ENCODE measurements at places on chromosomes 4 and X.

DNA sequence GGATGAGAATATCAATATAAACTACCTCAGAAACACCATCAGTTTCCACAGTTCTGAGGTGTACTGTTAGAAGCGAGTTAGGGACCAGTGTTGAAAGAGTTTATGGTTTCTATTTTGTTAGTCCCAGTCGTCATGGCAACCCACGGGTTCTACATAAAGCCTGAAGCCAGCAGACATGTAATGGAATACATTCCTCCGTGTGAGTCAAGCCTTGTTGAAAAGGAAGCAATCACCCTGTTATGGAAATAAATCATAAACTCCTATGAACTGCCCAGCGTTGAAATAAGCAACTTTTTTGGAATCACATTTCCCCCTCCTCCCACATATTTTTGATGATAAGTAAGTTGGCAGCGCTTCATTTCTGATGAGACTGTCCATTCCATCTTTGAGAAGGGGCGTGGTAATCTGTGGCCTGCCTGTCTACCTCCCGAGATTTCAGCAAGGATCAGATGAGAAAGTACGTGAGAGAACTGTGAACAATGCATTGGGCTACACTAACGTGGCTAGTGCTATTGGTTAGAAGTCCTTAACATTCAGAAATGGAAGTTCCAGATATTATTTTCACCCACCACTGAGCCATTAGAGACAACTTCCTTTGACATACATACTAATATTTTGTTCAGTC is 40.4 kb upstream of the PDHA1 start:
- no peak for DNase-seq

DNA sequence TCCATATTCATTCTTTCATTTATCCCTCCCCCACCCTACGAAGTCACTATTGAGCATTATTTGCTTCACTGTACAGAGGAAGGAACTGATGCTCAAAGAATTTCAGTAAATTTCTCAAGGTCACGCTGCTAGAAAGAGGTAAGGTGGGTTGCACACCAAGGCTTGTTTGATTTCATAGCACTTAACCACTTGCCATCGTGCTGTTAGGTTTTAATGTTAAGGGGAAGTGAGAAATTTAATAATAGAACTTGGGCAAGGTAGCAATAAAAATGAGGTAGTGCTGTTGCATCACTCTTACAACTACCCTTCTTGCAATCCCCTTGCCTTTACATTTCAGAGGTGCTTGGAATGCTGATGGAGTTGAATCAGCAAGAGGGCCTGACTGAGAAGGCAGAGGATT is 343.1 kb downstream of the MID1IP1 start:
- DNase-seq, result no peak

DNA sequence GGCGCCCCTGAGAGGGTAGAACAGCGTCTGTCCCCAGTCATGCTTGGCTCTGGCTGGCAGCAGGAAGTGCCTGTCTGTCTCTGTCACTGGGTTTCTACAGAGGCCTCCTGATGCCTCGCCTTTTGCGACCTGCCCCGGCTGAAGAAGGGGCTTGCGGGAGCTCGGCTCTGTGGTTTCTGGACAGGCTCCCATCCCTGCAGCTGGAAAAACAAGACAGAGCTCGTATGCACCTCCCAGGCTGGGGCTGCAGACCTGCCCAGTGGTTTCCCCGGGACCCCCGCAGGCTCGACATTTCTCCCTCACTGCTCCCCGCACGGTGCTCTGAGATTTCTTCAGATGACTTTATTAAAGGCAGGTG is 57.0 kb upstream of the SORCS2 start:
- no peak for DNase-seq

DNA sequence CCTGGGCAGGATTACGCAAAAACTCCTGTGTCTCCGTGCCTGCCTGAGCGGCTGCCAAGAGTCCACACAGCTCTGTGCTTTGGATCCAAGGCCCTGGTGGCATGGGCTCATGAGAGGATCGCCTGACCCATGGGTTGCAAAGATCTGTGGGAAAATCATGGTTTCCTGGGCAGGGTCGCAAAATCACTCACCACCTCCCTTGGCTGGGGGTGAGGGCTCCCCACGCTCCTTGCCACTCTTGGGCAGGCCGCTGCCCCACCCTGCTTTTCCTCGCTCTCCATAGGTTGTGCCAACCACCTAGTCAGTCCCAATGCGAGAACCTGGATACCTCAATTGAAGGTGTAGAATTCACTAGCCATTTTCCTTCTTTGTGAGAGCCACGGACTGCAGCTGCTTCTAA is 66.5 kb upstream of the MAGEB18 start:
- no peak for DNase-seq

DNA sequence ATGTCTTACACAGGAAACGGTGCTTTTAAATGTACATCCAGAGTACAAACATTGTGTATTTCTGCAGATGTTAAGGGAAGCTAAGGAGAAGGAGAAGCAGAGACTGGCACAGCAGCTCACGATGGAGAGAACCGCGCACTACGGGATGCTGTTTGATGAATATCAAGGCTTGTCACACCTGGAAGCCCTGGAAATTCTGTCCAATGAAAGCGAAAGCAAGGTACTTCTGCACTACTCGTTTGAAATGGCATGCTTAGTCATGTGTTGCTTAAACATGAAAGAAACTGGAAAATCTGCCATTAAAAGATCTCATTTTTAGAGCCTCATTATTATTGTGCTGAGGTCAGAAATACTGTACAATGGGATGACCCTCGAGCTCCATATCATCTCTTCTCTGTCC is 47.2 kb downstream of the FAM114A1 start:
- DNase-seq, result no peak

GRCh38 chrX:109534933-109535332 is 1.7 kb upstream of the NXT2 start:
- no peak for DNase-seq

- no peak for DNase-seq
Measured at GRCh38 chrX:7420717-7421116, 272.8 kb upstream of the PUDP start.

DNA sequence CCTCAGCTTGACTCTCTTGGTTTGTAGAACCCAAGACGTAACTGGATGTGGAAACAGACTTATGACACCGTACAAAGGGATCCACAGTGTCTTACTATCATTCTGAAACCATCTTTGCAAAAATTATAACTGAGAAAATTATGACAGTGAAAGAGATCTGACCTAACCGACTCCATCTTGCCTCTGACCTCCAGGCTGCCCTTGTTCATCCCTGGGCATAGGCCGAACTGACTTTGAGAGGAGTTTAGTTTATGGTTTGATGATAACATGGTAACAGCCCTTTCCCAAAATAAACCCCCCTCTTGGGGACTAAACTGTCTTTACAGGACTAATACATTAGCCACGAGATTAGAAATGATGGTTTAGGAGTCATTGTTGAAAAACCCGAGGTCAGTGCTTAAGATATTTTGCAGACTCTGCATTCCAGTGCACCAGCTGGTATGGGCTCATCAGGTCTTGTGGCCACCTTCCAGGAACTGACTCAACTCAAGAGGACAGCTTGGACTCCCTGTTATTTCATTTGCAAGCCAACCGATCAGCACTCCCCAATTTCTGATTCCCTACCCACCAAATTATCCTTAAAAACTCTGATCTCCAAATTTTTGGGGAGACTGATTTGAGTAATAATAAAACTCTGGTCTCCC is 49.6 kb downstream of the CASP3 start:
- DNase-seq, result no peak

- DNase-seq, result no peak
Measured at GRCh38 chrX:50081282-50081889, 119.4 kb downstream of the AKAP4 start.

GRCh38 chr4:24754571-24754970 is 40.8 kb upstream of the SOD3 start:
- no peak for DNase-seq

DNA sequence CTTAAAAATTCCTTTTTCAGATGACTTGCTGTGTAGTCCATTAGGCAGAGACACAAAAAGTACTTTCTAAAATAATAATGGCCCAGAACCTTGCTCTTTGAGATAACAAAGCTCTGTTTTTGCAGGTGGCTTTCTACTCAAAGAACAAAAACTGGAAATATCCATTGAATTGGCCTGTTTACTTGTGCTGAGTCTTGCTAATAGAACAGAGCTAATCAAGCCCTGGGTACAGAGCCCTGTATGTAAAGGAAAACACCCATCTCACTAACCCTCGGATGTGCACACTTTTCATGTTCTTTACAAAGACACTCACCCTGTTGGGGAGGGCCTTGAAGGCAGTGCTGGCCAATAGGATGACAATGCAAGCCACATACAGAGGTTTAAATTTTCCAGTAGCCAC is 27.0 kb upstream of the LNX1 start:
- DNase-seq, result no peak

- DNase-seq, result no peak
Measured at GRCh38 chr4:165716472-165716871, 156.6 kb upstream of the TLL1 start.

DNA sequence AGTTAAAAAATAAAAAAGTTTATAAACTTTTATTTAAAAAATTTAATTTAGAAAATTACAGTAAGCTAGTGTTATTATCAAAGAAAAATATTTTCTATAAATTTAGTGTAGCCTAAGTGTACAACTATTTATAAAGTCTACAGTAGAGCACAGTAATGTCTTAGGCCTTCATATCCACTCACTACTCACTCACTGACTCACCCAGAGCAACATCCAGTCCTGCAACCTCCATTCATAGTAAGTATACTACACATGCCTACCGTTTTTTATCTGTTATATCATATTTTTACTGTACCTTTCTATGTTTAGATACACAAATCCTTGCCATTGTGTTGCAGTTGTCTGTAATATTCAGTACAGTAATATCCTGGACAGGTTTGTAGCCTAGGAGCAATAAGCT is 129.0 kb upstream of the FAM47B start:
- DNase-seq, result no peak

DNA sequence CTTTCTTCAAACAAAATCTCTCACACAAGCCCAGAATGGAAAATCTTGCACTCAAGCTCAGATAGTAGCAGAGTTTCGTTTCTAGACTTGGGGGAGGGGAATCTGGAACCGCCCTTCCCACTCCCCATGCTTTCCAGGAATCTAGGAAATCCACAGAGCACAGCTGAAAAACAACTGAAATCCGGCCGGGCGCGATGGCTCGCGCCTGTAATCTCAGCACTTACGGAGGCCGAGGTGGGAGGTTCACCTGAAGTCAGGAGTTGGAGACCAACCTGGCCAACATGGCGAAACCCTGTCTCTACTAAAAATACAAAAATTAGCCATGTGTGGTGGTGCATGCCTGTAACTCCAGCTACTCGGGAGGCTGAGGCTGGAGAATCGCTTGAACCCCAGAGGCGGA is 127.3 kb upstream of the SLC34A2 start:
- no peak for DNase-seq

DNA sequence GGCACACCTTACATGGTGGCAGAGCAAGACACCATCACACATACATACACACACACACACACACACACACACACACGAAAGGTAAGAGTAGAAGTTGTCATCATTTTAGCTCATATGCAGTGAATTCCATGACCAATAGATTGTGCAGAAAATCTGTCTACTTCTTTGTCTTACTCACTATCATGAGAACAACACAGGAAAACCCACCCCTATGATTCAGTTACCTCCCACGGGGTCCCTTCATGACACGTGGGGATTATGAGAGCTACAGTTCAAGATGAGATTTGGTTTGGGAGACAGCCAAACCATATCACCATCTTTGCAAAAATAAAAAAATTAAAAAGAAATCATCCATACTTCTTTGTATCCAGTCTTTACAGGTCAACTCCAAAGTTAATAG is 221.1 kb downstream of the BMPR1B start:
- DNase-seq, result no peak

DNA sequence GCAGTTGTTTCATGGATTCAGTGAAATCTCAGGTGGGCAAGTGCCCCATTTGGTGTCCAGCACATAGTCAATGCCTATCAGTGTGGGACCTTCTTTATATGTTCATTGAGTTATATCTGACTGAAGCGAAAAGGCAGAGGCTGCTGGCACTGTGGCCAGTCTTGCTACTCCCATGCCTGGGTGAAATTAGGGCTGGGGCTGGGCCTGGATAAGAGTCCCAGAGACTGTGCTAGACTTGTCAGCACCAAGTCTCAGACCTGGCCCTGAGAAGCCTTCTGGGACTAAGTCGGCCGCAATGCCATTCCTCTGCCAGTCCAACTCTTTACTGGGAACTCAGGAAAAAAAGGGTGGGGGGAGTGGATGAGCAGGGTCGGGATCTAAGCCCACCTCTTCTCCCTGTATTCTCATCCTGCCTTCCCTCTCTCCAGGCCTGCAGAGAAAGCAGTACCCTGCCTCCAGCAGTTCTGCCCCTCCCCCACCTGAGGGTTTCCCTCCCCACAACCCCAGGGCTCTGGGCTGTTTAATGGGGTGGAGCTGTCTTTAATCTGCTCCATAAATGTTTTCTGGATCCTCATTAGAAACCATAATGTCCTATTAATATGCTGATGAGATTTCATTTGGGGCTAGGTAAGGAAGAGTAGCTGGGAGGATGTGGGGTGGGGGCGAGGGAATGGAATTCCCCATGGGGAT is 153.5 kb upstream of the PJA1 start:
- DNase-seq, result no peak

DNA sequence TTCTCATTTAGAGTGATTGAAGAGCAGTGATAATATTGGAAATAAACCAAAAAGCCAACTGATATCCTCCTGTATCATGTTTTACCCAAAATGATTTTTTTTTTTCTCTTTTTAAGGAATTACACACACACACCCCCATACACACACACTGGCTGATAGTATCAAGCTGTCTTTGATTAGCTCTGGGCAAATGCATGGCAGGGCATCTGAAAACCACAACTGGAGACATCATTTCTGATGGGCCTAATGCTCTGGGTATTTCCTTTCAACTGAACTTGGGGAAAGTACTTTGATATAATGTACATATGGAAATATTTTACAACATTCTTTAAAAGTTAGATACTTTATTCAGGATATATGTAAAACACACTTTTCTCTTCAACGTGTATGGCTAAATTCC is 14.2 kb upstream of the OSTC start:
- no peak for DNase-seq

- DNase-seq, result no peak
Measured at GRCh38 chrX:22526339-22526738, 253.6 kb downstream of the CBLL2 start.

GRCh38 chr4:152451496-152451895 is 84.4 kb downstream of the FBXW7 start:
- no peak for DNase-seq

DNA sequence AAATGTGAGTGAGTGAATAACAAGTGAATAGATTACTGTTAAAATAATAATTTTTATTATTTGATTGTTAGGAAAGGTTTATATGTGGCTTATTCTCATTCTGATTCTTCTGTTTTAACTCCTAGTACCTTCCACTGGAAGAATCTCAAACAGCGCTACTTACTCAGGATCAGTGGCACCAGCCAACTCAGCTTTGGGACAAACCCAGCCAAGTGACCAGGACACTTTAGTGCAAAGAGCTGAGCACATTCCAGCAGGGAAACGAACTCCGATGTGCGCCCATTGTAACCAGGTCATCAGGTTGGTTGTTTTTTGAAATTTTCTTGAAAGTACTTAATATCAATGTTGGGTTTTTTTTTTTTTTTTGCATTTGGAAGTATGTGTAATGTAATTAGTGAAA is 117.6 kb upstream of the BMPR1B start:
- DNase-seq, result no peak

DNA sequence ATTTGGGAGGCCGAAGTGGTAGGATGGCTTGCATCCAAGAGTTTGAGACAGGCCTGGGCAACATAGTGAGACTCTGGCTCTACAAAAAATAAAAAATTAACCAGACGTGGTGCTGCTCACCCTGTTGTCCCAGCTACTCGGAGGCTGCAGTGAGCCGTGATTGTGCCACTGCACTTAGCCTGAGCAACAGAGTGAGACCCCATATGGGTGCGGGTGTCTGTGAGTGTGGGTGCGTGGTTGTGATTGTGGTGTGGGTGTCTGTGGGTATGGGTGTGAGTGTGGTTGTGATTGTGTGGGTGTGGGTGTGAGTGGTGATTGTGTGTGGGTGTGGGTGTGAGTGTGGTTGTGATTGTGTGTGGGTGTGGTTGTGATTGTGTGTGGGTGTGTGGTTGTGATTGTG is 114.6 kb downstream of the UBE2K start:
- no peak for DNase-seq

All from stimulated activated CD4-positive, alpha-beta T cell treated with anti-CD3 and anti-CD28 coated beads, Interleukin-1b, Interleukin-23, amount 100 ng/mL, for 24 hours (primary cell).